ENCODE measurements at places on chromosomes 1 and 21.

DNA sequence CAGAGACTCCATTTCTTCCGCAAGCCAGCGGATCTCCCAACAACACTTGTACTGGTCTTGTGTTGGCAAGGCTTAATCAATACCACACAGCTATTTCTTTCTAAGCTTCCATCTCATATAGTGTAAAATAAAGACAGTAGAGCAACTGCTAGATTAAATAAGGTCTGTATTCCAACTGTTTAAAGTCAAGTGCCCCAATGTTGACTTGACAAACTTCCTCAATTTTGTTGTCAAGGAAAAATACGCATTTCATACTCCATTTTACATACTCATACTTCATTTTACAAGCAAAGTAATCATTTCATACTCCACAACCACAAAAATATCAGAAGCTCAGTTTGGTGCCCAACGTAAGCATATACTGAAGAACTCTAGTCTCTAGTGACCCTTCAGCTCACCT lies 143.0 kb downstream of the RERE start:
- no peak for DNase-seq

DNA sequence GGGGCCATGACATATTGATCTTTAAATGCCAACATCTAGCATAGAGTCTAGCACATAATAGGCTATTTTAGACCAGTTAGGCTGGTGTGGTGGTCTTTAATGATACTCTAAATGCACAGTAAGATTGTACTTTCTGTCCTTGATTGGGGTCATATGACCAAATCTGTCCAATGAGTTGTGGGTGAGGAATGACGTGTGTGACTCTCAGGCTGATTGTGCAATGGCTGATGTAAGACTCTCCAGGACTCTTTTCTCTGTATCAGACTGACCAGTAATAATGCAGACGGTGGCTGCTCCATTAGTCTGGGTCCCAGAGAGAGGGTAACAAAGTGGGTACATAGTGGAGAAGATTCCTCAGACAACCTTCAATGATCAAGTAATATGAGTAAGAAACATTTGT lies 541.6 kb upstream of the CAMK1G start:
- DNase-seq: no peak

DNA sequence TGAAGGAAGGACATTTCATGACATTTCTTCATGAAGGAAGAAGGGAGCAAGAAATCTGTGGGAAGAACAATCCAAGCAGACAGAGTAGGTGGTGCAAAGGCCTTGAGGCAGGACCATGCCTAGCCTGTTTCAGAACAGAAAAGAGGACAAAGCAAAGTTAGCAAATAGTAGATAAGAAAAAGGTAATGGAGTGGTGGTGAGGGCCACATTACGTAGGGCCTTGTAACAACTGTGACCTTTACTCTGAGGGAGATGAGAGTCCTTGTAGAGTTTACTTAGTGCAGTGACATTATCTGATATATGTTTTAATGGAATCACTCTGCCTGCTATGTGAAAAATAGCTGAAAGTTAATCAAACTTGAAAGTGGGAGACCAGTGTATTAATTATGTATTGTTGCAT lies 6.4 kb upstream of the TSNAX start:
- DNase-seq: no peak

DNA sequence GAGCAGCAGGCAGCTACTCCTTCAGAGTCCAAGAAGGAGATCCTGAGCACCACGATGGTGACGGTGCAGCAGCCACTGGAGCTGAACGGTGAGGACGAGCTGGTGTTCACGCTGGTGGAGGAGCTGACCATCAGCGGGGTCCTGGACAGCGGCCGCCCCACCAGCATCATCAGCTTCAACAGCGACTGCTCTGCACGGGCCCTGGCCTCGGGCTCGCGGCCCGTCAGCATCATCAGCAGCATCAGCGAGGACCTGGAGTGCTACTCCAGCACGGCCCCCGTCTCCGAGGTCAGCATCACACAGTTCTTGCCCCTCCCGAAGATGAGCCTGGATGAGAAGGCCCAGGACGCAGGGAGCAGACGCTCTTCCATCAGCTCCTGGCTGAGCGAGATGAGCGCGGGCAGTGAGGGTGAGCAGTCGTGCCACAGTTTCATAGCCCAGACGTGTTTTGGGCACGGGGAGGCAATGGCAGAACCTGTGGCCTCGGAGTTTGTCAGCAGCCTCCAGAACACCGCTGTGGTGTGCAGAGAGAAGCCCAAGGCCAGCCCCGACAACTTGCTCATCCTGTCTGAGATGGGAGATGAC lies 531.8 kb downstream of the KIF26B start:
- DNase-seq: no peak

GRCh38 chr1:82491301-82492048 lies 690.7 kb downstream of the ADGRL2 start:
- no peak for DNase-seq

- DNase-seq: no peak
Observed at GRCh38 chr1:246447501-246447900, 59.6 kb downstream of the SMYD3 start.

- no peak for DNase-seq
Observed at GRCh38 chr1:233111731-233112130, 161.3 kb downstream of the NTPCR start.

DNA sequence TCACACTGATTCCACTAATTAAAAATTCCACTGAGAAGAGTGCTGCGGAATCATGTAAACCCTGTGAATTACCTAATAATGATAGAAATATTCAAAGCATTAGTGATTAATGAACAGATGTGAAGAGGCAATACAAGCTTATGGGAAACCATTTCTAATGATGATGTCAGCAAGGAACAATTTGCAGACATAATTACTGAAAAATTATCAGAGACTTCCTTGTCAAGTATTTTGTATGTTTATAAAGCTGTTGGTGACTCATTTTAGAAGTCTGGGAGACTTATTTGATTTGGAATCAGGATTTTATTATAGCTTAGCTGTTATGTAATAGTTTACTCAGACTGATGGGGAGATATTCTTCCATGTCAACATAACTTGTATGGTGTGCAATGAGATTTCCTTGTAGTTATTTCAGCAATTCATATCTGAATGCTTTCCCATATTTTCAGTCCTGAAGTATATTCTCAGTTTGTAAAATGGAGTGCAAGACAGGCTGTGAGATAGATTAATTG lies 135.5 kb downstream of the TGFB2 start:
- no peak for DNase-seq

GRCh38 chr1:119080586-119080985 lies 59.9 kb downstream of the WARS2 start:
- no peak for DNase-seq

DNA sequence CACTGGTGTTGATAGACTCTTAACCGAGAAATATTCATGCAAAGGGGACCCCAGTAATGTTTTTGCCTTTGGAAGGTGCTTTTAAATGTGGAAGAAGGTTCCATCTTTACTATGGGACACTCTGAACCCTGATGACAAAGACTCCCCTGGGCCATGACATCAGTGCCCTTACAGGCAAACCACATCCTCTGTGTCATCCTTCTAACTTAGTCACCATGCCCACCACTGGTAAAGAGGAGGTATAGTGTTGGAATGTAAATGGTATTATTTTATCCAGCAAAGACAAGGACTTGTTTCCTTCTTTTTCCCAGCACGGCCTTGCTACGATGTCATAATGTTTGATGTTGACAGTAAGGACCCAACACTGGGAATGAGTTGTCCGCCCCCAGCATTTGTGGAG lies 12.6 kb downstream of the METTL13 start:
- no peak for DNase-seq

DNA sequence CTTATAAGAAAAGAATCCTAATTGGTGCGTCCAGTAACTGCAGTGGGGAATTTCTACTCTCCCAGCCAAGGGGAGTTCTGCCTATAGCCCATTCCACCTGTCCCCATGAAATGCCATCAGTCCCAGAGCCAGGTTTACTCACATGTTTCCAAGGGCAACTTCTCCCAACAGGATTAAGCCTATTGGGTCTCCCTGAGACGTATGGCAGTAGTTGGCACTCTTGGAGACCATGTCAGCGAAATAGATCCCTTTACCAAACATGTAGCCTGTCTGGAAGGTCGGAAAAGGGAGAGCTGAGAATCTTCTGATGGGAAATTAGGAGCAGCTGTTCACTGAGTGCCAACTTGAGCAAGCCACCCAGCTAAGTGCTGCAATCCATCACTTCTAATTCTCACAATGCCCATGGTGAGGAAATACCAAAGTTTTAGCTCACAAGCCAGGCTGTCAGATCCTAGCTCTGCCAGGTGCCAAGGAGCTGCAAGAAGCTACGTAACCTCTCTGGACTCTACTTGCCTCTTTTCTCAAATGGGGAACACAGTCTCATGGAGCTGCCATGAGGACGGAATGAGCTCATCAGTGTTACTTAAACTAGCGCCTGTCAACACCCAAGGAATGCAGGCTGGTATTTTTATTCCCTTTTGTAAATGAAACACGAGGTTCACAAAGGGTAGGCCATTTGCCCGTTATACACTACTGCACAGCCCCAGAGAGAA lies 43.9 kb downstream of the PARP1 start:
- no peak for DNase-seq

DNA sequence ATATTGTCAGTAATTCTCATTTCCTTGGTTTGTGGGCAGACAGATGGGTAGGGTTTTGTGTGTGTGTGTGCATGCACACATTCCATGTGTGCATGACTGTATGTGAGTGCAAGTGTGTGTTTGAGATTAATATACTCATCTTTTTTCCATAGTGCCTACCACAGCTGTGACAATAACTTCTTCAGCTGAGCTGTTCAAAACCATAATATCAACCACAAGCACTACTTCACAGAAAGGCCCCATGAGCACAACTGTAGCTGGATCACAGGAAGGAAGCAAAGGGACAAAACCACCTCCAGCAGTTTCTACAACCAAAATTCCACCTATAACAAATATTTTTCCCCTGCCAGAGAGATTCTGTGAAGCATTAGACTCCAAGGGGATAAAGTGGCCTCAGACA lies 149.3 kb downstream of the ADGRL2 start:
- DNase-seq: no peak

DNA sequence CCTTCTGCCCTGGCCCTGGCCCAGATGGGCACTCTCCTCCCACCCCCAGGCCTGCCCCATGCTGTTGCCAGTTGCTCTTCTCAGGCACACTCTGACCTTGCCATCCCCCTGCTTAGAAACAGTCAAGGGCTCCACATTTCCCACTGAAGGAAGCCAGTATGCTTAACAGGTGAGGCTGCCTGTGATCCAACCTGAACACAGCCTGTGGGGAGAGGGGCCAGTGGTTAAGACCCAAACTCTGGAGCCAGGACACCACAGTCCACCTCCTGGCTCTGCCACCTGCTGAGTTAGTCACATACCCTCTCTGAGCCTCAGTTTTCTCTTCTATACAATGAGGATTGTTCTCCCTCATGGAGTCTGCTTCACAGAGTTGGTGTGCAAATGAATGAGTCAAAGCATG lies 526.9 kb downstream of the MATN1 start:
- no peak for DNase-seq

DNA sequence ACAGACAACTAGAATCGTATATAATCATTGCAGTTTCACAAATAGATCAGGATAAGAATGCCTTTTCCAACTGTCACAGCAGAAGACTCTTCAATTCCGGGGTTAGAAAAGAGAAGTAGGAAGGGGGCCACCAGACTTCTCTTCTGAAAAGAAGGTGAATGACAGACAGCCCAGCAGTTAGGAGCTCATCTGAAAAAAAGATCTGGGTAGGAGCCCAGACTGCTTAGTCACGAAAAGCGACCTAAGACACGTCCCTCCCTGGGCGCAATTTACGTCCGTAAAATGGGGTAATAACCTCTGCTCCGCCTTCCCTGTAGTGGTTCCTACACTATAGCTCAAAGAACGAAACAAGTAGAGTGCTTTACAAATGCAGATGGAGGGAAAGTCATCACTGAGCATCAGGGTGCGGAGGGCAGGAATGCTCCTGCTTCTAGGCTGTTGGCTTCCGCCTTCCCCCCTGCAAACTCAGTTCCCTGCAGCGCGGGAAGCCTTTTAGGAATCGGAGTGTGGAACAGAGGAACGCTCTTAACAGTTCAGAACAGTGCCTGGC lies 582 bp downstream of the ORC1 start:
- no peak for DNase-seq

DNA sequence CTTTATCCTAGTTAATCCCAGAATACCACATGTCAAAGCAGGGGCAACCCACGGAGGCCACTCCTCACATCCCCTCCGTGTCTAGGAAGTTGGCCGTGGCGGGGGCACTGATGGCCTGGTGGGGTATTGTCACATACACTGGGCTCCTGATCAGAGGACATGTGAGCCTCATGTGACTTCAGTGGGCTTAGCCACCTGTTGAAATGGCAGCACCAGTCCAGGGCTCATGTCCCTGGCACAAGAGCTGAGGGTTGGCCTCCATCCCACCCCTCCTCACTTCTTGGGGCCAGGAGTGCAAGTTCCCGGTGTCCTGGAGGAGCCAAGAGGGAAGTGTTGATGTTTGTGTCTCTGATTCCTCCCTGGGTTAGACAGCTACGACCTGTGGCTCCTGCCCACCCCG lies 313.4 kb downstream of the CAMTA1 start:
- no peak for DNase-seq

GRCh38 chr1:97802011-97802410 lies 118.8 kb downstream of the DPYD start:
- no peak for DNase-seq

DNA sequence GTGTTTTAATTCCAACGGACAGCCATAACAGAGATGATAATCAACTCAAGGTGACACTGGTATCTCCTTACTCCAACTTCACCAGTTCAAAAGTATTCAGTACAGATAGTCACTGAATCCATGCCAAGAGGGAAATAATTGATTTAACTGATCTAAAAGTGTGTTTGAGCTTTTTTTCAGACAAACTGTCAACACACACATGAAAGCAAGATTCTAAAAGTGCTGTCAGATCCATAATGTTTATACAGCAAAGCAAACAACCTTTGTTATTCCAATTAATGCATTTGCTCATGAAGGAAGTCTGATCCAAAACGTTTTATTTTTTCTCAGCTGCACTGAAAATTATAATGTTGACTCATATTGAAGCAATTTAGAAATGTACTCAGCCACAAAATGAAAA lies 5.9 kb upstream of the PRKAA2 start:
- no peak for DNase-seq

DNA sequence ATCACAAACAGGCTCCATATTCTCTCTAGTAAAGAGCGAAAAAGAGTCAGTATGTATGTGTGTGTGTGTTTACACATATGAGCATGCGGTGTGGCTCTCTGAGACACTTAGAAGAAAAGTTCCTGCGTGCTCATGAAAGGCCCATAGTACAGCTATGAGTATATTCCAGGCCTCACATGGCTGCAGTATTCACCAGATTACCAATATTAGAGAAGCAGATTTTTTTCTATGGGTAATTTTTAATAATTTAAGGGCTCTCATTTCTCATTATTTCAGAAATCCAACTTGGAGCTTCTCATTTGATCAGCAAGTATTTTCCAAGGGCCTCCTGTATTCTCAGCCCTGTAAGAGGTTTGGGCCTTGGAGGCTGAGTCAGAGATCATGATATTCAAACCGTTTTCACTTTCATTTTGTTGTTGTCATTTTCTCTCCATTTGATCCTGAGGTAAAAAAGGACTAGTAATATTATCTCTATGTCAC lies 232.9 kb upstream of the SGIP1 start:
- DNase-seq: no peak

All from right kidney (tissue), 9 donors.